Right lobe of liver (tissue), 6 donors: ENCODE measurements at places on chromosomes 3 and 15. TPM values are rescaled to one million over a fixed set of nuclear protein-coding genes. Genes with fewer than 3 reads are reported as not detected.

The SLC25A36 gene
- total RNA-seq: 6.0 TPM

The SLC28A2 gene
- 0.09 TPM for total RNA-seq

The WNT5A gene
- 0.64 TPM for total RNA-seq

The MUSTN1 gene
- 0.59 TPM for total RNA-seq

The FOXL2NB gene
- not detected for total RNA-seq

The CELSR3 gene
- 0.15 TPM for total RNA-seq

The ADGRG7 gene
- total RNA-seq: 1.9 TPM

The CP gene
- 1,086 TPM for total RNA-seq

The AMT gene
- 42.6 TPM for total RNA-seq

The PAK2 gene
- total RNA-seq: 42.0 TPM

The CDCP1 gene
- total RNA-seq: 0.74 TPM

GRCh38 chr3:122671553-122671952 is 9.1 kb upstream of the PARP14 start:
- H3K27me3 ChIP-seq: no peaks in the 10 kb centered on the region
- H3K27ac ChIP-seq: no peak overlapping the region
- no peaks in the 10 kb centered on the region for H3K36me3 ChIP-seq
- H3K4me3 ChIP-seq: no peak overlapping the region
- no peak for DNase-seq

DNA sequence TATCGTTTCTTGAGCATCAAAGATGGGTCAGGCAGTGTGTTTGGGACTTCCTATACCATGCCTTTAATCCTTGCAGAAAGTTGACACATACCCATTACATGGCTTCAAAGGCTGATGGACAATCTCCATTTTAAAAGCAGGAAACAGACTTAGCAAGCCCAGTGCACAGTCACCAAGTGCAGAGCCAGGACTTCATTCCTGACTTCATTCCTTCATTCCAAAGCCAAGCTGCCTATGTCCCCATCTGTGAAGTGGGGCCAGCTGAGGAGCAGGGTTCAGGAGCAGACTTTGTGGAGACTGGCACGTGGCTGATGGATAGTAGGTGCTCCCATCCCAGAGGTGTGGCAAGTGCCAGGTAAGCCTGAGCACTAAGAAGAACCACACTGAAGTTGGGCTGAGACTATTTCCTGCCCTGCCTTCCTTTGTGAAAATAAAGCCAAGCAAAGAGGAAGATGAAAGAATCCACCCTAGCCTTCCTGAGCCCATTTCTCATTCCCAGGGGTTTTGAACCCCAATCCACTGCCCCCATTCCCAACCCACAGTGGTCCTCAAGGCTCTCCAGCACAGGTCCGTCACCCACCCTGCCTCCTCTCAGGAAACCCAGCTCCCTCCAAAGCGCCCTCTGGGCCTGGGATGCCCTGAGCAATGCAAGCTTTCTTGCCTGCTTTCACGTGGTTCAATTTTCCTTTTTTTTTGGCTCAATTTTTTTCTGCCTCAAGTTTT is 1.8 kb downstream of the CX3CR1 start:
- H3K4me1 ChIP-seq: no peaks in the 10 kb centered on the region
- H3K36me3 ChIP-seq: no peaks in the 10 kb centered on the region
- H3K27ac ChIP-seq: no peak overlapping the region
- H3K4me3 ChIP-seq: no peak overlapping the region

GRCh38 chr3:171123915-171124314 is 97.4 kb upstream of the SLC2A2 start:
- peaks cover 2% of the 10 kb centered on the region for H3K36me3 ChIP-seq
- DNase-seq: no peak
- H3K4me3 ChIP-seq: no peak overlapping the region
- no peaks in the 10 kb centered on the region for H3K4me1 ChIP-seq
- H3K27ac ChIP-seq: no peak overlapping the region

DNA sequence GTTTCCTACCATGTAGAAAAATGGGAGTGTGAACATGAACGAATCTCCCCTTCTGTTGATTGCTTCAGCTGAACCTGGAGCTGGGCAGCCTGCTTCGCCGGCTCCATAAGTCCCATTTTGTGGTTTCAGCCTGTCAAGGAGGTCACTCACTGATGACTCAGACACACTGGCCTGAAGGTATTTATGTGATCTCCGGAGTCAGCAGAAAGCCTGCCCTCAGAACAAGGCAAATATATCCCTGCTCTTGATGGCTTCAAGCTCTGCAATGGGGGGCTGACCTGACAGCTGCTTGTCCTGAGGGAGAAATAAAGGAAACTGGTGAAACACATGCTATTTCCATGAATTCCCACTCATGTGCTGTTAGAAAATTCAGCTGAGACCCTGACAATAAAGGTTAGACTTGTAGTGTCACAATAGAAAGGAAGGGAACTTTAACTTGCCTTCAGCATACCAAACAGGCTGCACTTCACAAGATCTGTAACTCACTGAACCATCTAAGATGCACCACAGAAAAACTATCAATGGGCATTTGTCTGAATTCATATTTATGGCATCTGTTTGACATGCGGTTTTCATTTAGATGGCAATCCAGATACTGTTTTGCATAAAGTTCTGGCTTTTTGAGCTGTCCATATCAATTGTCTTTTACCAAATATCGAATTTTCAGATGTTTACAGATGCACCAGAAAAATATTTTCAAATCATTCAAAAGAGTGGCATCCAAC is 282.0 kb upstream of the VEPH1 start:
- no peak overlapping the region for H3K4me3 ChIP-seq
- no peak overlapping the region for H3K27ac ChIP-seq
- no peak for DNase-seq
- H3K36me3 ChIP-seq: no peaks in the 10 kb centered on the region
- no peaks in the 10 kb centered on the region for H3K27me3 ChIP-seq

- H3K4me1 ChIP-seq: no peaks in the 10 kb centered on the region
- no peak for DNase-seq
- H3K27ac ChIP-seq: no peak overlapping the region
- H3K36me3 ChIP-seq: no peaks in the 10 kb centered on the region
- no peaks in the 10 kb centered on the region for H3K27me3 ChIP-seq
Observed at GRCh38 chr3:9311228-9311627, 51.6 kb upstream of the THUMPD3 start.

DNA sequence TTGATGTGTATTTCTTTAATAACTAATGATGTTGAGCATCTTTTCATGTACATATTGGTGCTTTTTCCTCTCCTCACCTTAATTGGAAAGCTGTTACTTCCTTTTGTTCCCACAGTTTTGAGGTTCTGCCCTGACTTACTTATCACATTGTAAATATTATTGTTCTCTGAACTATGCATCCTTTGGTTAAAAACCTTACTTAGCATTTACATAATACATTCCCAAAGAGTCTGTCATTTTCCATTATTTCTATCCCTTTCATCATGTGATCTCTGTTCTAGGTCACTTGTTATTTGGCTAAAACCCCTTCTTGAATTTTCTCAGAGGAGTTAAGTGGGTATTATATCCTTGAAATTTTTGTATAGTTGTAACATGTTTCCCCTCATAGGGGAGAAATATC is 33.0 kb downstream of the SLC12A6 start:
- no peaks in the 10 kb centered on the region for H3K4me1 ChIP-seq
- no peaks in the 10 kb centered on the region for H3K27me3 ChIP-seq
- no peak overlapping the region for H3K4me3 ChIP-seq
- DNase-seq: no peak

- H3K27me3 ChIP-seq: no peaks in the 10 kb centered on the region
- H3K4me1 ChIP-seq: peaks cover 7% of the 10 kb centered on the region
Observed at GRCh38 chr3:124829819-124830554, 57.2 kb downstream of the ITGB5 start.
